MM.1S (cell line): ENCODE measurements at places on chromosomes 4 and X.

- no peak for DNase-seq
Measured at GRCh38 chrX:13432414-13433297, 112.8 kb upstream of the ATXN3L start.

DNA sequence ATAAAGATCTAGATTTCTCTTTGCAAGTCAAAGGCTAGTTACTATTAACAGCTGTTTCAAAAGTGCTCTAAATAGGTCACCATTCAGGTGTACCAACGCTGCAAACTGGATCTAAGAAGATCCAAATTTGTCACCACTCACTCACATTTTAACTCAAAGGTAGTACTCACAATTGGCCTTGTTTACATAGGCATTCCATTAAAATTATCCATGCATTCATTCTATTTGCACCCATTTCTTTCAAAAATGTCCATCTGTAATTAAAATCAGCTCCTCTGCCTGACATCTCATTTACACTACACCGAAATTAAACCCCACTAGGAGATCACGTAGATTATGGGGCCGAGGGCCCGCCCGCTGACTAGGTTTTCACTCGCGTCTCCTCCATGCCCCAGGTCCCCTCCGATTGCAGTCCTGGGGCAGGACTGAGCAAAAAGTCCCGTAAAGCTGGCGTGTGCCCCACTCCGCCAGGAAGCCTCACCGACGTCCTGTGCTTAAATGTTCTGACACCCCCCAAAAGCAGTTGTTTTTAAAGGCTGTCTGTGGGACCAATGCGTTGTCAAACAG lies 1.3 kb upstream of the ING2 start:
- DNase-seq: no peak

DNA sequence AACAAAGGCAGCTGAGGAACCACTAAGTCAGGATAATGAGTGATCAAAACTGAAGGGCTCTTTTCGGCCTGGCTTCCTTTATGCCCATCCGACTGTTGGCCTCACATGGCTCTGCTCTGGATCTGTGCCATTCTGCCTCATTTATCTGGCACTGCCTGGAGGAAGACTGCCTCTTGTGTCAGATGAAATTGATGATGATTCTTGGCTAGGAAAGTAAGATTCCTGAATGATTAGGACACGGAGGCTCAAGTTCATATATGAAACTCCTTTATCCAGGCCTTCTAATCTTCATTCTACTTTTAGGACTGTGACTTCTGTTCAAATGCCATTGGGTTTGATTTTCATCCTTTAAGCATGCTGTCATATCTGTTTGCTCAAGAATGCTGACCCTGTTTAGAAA lies 475.4 kb upstream of the RPS6KA3 start:
- DNase-seq: no peak

DNA sequence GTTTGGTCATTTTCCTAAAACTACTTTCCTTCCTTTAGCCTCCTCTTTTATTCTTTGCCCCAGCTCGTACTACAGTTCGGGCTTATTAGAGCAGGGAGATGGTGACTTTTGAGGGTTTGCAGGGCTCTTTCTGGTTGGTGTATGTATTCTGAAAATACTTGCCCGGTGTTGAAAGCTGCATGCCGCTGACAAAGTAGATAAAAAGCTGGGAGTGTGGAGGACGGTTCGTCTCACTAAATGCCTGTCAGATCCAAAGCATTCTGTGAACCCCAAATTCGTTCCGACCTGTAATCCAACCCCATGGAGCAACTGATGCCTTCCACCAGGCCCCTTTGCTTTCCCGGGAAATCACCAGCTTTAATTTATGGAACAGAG lies 19.2 kb downstream of the TRIM2 start:
- no peak for DNase-seq

- DNase-seq: no peak
Measured at GRCh38 chr4:24915121-24915922, 2.5 kb upstream of the CCDC149 start.

- no peak for DNase-seq
Measured at GRCh38 chr4:119152741-119153140, 17.1 kb downstream of the MYOZ2 start.

DNA sequence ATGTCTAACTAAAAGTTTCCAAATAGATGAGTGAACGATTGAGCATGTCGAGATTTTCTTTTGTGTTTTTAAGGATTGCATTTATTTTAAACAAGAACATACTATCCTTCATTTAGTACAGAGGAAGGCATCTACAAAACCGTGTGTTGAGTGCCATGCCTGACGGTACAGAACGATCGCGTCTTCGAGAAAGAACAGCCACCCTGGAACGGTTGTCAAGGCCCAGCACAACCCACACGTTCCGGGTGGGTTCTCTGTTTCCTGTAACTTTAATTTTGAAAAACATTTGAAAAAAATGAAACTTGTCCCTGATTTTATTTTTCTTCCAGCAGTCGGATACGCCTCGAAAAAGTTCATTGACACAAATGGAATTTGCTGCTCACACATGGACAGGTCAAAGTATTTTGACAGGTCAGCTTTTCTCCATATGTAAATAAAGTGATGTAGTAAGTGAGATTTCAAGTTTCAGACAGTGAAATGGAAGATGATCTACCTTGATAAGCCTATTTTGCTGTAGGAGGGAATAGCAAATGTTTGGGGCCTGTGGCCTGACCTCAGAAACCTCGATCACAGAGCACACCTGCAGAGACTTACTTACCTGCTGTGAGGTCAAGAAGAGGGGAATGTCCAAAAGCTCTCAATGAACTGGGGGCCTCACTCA lies 24.4 kb upstream of the CYP4V2 start:
- DNase-seq: peak; percentile 84

DNA sequence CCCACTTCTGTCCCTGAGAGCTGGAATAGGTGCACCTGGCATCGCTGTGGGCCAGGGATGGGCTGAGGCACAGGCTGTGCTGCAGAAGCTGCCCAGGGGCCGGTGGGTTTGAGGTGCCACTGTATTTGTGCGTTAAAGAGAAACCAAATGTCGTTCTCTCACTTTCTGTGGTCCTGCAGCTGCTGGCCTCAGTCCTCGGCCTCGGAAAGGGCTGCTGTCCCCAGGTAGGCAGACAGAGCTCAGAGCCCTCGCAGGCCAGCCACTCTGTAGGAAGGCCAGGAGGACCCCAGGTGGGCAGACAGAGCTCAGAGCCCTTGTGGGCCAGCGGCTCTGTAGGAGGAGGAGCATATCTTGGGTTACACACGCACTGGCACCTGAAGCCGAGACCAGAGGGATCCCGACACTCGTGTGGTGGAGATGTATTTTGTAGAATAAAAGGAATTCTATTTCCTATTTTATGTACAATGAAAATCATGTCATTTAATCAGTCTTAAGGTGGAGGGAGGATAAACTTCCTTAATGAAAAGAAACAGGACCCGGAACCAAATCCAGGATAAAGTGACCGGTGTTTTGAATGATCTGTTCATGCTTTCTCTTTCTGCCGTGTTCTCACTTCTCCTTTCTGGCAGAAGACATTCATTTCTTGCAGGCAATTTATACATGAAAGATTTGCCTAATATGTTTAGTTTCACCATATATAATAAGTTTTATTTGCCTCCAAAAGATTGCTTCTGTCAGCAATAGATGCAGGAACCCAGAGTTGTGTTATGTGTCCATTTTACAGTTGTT lies 54.4 kb upstream of the HGFAC start:
- DNase-seq: no peak

GRCh38 chr4:70801265-70801809 lies 38.4 kb downstream of the GRSF1 start:
- DNase-seq: no peak

DNA sequence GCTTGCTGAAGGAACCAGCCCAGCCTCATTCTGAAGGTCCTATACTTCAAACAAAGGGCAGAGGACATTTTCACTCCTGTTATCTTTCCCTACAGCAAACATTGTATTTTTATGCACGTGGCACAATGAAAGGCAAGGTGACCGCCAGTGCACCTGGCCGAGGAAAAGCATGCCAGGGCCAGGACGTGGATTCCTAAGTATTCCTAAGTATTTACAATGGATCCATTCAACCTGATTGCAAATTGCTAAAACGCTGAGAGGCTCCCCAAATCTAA lies 127.9 kb upstream of the FTHL17 start:
- no peak for DNase-seq

DNA sequence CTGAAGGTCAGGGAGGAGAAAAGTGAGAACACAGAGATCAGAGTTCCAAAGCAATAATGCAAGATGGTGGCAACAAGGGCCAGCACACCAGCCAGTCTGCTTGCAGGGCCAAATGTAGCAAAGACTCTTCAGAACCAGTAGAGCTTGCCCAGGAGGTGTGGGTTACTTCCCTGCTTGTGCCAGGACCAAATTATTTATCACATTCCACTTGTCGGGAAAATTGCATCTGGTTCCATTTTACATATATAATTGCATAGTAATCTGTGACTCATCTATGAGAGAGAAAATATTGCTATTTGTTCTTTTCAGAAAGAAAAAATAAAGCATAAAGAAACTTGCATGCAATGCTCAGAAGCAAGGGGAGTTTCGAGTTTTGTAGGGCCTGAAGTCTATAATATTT lies 41.4 kb downstream of the MAML3 start:
- DNase-seq: no peak

DNA sequence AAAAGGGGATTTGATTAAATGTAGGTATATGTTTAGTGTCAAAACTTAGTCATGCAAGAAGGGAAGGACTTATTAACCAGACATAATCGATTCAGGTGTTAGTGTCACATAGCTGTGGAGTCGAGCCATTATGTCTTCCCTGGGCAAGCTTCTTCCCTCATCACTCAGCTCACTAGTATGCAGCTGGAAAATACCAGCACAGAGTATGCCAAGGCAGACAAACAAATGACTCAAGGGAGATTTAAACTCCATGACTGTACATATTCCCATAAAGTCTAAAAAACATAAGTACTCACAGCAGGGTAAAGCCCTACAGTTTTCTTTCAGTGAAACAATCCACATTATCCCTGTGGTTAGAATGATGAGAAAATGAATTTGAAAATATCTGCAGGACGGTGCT lies 304.5 kb downstream of the CBLL2 start:
- DNase-seq: no peak

DNA sequence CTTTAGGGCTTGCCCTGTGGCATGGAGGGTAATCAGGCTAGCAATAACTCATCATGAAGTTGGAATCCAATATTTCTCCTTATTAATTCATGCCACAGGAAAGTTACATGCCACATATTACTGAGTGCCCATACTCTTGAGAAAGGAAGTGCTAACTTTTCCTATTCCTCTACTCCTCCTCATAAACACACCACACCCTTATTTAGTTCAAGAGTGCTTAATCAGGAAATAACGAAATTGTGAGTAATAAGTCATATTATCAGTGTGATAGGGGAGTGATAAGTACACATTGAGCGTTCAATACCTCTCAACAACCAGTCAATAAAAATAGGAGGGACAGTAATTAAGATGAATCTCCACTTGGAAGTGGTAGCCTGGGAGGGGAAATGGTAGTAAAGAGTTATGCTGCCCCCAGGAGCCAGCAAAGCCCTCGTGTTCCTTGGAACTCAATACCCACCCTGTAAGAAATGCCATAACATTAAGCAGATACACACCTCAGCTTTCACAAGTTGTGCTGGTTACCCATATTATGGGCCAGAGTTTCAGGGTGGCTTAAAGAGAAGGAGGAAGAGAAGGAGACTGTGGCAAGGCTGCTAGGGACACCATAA lies 410.0 kb upstream of the NR3C2 start:
- no peak for DNase-seq

DNA sequence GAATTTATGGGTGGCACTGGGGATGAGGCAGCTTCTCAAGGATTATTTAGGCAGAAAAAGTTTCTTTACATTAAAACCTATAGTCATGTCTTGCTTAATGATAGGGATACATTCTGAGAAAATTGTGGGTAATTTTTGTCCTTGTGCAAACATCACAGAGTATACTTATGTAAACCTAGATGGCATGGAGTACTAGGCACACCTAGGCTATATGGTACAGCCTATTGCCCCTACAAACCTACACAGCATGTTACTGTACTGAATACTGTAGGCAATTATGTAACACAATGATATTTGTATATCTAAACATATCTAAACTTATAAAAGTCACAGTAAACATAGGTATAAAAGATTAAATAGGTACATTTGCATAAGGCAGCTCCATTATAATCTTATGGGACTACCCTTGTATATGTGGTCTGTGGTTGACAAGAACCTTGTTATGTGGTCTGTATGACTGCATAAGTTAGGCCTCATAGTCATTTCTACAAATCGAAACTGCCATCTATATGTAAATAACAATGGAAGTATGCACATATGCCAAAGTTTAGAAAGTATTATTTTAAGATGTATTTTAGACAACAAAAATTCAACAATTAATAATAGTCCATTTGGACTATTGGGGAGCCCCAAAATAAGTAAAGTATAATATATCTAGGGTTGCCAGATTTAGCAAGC lies 87.3 kb downstream of the CFAP299 start:
- DNase-seq: peak; percentile 23

DNA sequence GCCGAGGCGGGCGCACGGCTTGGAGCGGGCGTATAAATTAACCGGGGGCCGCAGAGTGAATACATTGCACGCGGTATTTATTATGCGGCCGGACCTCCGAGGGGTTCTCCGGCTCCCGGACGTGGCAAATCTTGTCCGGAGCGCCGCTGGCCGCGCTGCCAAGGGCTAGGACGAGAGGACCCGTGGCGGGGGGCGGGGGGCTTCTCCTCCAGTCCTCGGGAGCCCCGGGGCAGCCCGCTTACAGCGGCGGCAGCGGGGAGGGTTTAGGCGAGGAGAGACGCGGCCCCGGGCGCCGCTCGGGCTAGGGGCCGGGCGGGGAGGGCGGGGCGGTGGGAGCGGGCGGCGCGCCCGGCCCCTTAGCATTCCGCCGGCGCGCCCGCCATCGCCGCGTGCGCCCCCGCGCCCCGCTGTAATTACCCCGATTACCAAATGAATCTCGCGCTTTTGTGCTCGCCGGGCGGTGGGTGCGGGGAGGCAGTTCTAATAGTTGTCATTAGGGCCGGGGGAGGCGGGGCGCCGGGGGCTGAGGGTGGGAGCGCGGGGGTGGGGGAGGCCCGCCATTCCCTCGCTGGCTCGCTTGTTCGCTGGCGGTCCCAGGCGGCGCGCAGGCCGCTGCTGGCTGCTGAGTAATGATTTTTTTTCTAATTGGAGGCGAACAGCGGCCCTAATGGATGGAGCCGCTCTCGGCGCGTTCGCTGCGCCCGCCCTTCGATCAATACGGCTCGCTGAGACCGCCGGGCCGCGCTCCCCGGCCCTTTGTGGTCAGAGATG lies 276.6 kb downstream of the BCOR start:
- no peak for DNase-seq

DNA sequence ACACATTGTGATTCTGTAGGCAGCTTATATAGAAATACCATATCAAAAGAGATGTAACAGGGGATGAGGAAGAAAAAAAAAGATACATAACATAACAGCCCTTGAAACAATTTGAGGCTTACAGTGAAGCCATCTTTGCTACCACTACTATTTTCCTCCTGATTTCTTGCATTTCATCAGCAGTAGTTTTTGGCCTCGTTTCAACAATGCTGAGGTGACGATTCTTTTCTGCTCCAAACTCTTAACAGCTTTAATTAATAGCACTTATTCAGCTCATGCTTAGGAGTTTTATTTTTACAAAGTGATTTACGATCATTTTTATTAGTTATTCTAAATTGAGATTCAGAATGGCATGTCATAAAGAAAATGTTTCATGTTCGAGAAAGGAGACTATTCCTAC lies 163.2 kb downstream of the DCK start:
- DNase-seq: peak; percentile 1

- no peak for DNase-seq
Measured at GRCh38 chr4:82588771-82589270, 27.0 kb upstream of the TMEM150C start.
